Stimulated activated CD8-positive, alpha-beta memory T cell treated with anti-CD3 and anti-CD28 coated beads, Interleukin-7, amount 100 ng/mL, for 1 hour (primary cell): ENCODE measurements at places on chromosomes 4 and X.

GRCh38 chr4:121989715-121990114 lies 37.9 kb upstream of the TRPC3 start:
- DNase-seq = no peak

- no peak for DNase-seq
Measured at GRCh38 chrX:134542485-134542884, 82.5 kb downstream of the HPRT1 start.

DNA sequence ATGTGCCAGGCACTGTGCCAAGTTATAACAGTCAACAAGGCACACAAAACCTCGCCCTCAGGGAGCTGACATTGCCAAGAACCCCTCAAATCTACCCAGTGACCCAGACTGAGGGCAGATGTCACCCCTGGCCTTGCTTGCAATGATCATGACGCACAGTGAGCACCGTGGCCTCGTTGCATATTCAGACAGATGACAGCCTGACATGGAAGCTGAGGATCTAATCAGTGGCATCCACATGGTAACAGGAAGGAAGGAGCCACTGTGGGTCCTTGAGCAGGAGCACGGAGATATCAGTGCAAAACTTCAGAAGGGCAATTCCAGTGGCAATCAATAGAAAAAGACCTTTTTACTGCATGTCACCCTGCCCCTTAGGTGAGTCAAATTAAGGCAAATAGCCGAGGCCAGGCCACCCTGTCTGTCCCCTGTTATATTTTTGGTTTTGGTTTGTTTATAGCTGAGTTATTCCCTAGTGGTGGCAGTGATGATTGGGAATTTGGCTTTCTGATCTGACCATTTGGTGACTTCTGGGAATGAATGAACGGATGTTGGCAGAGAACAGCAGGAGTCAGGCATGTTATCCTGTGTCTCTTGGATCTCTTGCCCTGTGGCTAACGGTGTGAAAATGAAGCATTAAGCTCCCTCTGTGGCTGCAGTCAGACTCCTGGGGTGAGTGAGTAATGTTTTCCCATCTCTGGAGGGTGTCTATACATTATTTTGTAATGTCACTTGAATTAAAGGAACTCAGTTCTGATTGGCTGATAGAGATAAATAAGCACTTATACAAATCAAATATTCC lies 20.4 kb downstream of the WDR13 start:
- no peak for DNase-seq

DNA sequence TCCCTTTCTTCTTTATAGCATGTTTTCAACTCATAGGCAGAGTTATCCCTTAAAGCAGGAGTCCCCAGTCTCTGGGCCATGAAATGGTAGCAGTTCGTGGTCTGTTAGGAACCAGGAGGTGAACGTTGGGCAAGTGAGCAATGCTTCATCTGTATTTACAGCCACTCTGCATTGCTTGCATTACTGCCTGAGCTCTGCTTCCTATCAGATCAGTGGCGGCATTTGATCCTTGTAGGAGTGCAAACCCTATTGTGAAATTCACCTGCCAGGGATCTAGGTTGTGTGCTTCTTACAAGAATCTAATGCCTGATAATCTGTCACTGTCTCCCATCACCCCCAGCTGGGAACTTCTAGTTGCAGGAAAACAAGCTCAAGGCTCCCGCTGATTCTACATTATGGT lies 39.8 kb downstream of the DTHD1 start:
- DNase-seq = no peak

DNA sequence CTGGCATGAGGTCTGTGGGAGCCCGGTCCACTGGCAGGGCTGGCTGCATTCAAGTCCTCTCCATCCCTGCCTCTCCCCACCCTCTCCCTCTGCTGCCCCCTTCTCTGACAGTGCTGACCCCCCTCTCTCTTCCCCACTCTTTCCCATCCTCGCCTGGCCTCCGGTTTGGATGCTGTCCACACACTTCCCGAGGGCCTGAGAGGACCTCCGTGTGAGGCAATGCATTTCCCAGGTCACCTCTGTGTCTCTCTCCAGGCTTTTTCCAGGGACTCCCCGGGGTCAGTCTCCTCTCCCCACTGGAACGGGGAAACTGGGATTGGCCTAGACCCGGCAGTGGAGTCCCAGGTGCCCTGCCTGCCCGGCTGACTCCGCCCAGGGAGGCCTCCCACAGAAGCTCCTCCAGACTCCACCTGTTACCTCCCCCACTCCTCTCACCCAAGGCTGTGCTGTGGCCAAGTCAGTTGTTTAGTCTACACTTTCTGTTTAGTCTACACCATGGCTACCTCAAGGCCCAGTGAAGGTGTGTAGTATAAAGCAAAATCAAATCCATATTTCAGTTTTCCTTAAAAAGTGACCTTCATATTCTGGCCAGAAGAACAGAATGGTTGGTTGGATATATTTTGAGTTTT lies 146.8 kb downstream of the PTTG2 start:
- no peak for DNase-seq

DNA sequence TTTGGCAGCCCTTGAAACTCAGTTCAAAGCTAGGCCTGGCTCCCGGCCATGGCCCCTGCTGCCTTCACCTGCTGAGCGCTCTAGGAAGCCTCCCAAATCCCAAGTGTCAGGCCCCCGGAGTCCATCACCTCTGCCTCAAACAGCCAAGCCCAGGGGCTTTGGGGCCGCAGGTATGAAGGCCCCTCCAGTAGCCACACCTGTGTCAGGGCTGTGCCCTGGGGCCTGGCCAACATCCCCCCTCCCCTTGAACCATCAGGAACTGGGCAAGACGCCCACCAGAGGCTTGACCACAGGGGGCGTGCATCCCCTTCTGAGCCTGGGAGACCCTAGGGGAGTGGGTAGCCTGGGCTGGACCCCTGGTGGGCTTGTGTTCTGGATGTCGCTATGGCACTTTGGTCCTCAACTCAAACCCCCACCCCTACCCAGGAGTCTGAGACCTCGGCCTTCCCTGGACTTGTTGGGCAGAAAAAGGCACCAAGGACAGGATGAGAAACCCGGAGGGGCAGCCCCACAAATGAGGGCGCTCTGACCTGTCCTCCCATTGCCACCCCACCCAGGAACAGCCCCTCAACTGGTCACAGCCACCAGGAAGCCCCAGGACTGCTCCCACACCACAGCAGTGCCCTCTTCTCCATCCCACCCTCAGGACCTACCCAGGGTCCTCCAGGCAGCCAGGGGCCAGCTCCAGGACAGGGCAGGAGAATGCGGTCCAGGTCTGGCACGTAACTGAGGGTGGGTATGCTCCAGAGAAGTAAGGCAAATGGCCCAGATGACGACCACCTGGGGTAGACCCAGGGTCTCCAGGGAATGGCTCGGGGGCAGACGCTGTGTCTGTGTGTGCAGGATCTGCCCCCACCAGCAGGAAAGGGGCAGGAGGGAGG lies 4.2 kb upstream of the SLBP start:
- no peak for DNase-seq

GRCh38 chr4:82621251-82621650 lies 59.5 kb upstream of the TMEM150C start:
- DNase-seq = no peak

DNA sequence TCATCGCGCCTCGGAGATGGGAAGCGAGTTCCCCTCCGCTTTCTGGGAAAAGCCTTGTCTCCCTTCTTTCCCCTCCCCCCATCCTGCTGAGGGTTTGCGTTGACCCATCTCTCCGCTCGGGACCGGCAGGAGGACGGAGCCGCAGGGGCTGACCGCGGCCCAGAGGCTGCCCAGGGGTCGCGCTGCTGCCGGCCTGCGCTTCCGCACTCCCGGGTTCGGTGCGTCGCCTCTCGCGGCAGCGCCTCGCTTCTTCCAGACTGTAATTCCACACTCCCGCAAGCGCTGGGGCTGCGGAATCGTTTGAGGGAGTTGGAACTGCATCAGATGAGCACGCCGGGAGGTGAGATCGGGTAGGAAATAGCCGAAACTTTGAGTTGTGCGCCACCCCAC lies 88.3 kb downstream of the BCOR start:
- DNase-seq = no peak

DNA sequence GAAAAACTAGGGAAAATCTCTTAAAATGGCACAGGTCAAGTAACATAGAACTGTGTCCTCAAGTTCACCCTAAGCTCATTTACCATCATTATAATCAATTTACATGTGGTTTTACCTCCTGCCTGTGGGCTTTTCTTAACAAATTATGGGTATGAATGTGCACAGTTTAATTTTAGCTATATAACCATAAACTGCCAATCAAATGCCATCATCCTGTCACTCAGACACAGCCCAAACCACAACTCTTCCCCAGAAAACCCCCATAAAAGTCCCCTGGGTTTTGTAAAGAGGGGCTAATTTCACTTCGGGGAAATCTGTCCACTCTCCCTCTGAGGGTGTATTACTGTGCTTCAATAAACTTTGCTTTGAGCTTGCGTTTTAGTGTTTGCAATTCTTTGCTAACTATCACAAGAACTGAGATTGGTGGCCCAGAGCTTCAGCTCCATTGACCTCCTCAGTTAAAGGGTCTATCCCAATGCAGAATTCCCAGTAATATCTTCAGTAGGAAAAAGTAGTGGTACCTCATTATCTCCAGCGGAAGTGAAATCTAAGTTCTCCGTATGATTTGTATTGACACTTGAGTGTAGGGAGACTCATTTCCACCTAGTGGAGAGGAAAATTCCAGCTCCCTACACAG lies 394.6 kb downstream of the SPOCK3 start:
- no peak for DNase-seq

- no peak for DNase-seq
Measured at GRCh38 chrX:16914058-16914457, 32.4 kb upstream of the REPS2 start.

- no peak for DNase-seq
Measured at GRCh38 chrX:24168807-24169206, 19.3 kb downstream of the ZFX start.

- no peak for DNase-seq
Measured at GRCh38 chr4:174631901-174632758, 109.8 kb upstream of the HPGD start.

GRCh38 chr4:87499403-87500091 lies 29.6 kb downstream of the SPARCL1 start:
- no peak for DNase-seq

- no peak for DNase-seq
Measured at GRCh38 chrX:68807818-68808217, 21.0 kb upstream of the EFNB1 start.

DNA sequence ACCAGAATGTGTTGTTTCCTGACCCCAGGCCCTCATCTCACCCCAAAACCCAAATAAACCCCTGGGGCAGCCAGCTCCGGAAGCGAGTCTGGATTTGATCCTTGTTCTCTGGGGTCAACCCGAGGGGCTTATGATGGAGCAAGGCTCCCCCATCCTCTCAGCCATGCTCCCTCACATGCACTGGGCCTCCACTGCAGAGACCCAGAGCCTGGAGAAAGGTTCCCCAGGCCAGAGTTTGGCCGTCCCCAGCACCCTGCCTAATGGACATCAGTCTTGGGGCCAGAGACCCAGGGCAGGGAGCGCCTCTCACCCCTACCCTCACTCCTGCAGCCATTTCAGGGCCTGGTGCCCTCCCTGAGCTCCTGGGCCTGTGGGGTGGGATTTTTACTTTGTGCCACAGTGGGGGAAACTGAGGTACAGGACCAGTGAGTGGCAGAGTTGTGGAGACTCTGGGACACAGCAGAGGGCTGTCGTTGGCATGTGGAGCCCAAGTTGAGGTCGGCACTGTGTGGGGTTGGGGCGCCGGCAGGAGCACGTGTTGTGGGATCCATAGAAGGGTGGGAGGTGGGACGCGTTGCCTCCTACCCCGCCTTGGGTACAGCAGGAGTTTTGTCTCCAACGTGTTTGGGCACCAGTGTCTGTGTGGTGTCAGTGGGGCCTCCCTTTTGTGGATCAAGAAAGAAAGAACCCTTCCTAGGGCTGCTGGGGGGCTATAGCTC lies 3.6 kb downstream of the FGFR3 start:
- DNase-seq = no peak

DNA sequence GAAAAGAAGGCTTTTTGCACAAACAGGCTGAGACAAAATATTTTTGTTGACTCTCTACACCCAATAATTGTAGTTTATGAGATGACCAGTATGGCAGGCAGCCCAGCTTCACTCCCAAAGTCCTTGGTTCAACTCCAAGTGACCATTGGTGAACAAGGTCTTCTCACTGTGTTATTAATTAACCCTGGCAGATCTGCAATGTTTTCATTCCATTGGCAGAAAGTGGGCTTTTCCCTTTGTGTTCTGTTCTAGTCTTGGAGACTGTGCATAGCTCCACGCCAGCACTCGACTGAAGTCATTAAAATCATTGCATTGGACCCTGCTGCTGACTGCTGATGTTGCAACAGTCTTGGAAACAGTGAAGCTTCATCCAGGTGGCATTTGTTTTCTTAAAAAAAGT lies 277.3 kb upstream of the HAND2 start:
- no peak for DNase-seq

DNA sequence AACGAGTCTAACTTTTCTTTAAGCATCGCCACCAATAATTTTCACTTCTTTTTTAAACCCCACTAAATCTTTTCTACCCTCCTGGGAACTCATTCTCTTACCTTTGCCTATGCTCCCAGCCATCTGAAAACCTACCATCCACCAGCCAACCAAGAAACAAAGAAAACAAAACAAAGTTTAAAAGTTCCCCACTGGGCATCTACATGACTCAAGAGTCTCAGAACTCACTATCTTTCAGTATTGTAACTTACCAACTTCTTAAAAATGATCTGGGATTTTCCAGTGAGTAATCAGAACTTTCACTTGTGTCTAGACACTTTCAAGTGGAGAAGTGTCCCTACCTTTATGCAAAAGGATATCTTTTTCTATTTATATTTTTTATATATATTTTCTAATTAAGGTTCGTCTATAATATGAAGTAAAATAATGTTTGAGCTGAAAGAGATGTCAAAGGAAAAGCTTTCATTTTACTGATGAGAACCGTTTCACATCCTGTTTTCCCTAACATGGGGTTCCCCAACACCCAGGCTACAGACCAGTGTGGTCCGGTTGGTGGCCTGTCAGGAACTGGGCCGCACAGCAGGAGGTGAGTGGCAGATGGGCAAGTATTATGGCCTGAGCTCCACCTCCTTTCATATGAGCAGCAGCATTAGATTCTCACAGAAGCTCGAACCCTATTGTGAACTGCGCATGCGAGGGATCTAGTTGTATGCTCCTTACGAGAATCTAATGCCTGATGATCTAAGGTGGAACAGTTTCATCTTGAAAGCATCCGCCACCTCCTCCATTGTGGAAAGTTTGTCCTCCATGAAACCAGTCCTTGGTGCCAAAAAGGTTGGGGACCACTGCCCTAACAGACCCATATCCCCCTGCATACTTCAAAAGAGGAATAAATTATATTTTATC lies 9.8 kb upstream of the TIGD2 start:
- no peak for DNase-seq

GRCh38 chr4:94274912-94275311 lies 67.2 kb downstream of the SMARCAD1 start:
- no peak for DNase-seq

GRCh38 chr4:78645853-78646757 lies 94.5 kb downstream of the ANXA3 start:
- no peak for DNase-seq

DNA sequence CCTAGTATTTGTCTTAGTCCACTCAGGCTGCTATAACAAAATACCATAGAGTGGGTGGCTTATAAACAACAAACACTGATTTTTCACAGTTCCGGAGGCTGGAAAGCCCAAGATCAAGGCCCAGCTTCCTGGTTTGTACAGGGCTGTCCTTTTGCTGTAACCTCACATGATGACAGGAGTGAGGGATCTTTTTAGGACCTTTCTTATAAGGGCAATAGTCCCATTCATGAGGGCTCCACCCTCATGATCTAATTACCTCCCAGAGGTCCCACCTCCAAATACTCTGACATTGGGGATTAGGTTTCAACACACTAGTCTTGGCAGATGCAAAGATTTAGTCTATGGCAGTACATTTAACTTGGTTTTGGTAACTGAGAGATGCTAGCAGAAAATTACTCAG lies 20.9 kb downstream of the GPAT3 start:
- no peak for DNase-seq

- DNase-seq = no peak
Measured at GRCh38 chr4:86416081-86416480, 56.2 kb upstream of the MAPK10 start.
